ENCODE measurements at places on chromosomes 2 and 18.

DNA sequence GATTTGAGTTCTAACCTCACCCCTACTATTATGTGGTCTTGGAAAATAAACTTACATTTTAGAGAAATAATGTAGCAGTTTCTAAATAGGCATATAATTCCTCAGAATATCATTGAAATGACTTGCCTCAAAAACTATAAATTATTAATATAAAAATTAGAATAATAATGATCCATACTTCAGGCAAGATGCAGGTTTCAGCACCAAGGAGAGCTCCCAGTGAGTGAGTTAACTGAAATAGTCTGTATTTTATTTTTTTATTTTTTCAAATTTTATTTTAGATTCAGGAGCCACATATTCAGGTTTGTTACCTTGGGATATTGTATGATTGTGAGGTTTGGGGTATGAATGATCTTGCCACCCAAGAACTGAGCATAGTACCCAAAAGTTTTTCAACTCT is 472.2 kb upstream of the DCC start:
- DNase-seq: no peak

- no peak for DNase-seq
These were observed 25.3 kb downstream of the SFTPB start for GRCh38 chr2:85642725-85643124.

DNA sequence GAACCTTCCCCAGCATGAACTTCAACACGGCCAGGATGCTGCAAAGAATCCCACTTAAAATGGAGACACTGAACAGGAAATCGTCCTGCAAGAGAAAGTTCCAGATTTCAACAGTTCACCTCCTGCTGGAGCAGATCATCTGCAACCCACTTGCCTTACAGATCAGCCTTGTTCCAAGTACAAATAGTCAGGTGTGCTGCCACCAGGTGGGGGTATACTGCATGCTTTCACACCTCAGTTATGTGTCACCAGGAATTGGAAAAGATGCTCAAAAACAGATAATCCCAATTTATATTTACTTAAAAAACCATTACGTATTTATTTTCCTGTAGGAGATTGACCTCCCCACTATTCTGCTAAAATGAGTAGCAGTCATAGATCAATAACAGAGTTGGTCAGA is 212.3 kb downstream of the MGAT5 start:
- DNase-seq: no peak

DNA sequence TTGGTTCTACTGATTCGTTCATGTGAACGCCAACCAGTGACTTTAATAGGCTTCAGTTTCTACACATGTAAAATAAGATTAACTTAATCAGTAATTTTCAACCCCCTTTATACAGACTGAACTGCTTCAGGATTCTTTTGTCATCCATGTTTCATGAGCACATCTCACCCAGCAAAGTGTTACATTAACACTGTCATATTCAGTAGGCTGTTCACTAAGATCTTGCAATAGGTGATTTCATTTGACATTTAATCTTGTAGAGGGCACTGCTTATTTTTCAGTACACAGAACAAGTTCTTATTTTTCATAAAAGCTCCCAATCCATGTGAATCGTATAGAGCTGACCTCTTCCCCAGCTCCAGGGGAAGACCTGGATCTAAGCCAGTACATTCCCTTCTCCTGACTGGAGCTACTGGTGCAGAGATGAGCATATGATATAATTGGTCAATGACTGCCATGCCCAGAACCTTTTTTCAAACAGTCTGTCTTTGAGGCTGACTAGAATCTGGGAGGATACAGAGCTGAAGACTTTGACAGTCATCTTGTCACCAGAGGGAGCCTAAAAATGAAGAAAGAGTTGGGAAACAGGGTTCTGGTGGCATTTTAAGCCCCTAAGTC is 72.2 kb upstream of the CHRNA1 start:
- peak; percentile 95 for DNase-seq

Measured in HFFc6 (cell line).